Stimulated activated CD8-positive, alpha-beta memory T cell treated with anti-CD3 and anti-CD28 coated beads, Interleukin-4, amount 100 ng/mL, for 48 hours (primary cell): ENCODE measurements at places on chromosomes 11 and 22.

GRCh38 chr11:89405629-89406028 is 85.5 kb downstream of the NOX4 start:
- DNase-seq: no peak

DNA sequence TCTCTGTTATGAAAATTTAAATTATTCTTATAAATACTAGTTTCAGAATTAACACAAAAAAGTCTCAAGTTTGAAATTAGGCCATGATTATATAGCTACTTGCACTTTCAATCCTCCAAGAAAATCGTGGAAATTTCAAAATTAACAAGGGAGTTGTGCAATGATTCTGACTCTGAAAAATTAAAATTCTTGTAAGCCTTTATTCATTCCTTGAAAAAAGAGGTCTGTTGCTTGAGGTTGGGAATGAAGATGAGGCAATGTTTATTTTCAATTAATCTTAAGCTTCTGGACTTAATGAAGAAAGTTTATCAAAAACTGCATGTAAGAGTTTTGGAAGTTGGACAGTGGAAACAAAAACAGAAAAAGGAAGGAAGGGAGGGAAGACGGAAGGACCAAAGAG is 128.2 kb upstream of the FIBIN start:
- no peak for DNase-seq

DNA sequence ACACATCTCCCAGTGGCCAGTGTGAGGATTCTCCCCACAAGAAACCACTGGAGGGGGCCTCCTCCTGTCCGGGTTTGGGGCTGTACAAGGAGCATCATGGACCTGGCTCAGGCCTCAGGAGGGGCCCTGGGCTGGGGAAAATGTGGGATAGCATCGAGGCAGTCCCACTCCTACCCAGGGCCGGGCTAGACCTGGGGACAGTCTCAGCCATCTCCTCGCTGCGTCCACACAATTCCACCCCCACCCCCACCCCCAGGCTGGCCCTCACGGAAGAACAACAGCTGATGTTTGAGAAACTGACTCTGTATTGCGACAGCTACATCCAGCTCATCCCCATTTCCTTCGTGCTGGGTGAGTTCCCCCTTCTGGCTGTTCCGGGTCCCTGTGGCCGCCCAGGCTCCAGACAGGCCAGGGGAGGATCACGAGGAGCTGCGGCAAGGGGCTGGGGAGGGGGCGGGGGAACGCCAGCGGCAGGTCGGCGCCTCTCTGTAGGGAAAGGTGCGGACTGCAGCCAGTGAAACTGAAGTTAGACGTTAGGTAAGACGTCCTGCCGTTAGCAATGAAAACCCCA is 4.8 kb downstream of the BEST1 start:
- no peak for DNase-seq

DNA sequence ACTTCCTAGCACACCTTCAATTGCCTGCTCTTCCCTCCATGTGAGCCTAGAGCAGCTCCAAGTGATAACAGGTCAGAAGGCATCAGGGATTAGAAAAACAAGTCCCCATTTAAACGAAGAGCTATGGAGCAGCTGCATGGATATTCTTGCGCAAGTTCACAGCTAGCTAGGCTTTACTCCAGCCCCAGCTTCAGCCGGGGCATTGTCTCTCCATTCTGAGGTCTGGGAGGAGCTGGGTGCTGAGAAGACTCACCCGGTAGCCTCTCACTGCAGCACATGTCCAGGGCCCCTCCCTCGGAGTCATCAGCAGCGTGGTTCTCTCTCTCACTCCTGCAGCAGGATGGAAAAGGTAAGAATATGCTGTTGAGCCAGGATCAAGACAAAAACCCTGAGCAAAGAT is 26.0 kb downstream of the PTPN5 start:
- DNase-seq: no peak

GRCh38 chr11:44113018-44113417 is 17.5 kb downstream of the EXT2 start:
- DNase-seq: no peak

DNA sequence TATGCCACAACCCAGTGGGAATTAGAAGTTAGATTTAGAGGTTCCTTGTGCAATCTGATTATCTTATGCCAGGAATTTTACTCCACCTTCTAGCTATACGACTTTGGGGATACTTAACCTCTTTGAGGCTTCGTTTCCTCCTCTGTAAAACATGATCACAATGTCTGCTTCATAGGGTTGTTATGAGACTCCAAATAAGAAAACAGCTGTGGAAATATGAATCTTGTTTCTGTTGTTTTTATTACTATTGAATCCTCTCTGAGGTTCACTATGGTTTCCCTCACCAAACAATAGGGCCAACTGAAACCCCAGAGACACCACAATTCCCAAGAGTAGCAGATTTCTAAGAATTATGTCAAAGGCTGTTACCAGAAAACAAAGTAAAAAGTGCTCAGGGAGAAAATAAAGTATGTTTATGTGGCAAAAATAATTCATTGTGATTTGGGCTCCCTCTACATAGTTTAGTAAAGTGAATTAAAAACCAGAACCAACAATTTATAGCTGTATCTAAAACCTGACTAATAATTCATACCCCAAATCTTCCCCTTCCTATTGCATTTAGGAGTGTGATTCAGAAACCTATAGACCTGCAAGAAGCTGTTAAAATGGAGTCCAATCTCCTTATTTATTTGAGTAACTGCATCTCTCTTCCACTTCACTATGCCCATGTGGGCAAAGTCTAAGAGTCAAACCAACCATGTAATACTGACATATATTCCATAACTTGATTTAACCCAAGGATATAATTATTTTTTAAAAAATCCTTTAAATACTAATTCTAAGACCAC is 38.4 kb downstream of the AMBRA1 start:
- DNase-seq: no peak
